CD4-positive, alpha-beta T cell (primary cell): ENCODE measurements at places on chromosomes 12 and 14.
A peak's percentile ranks its signal among the peaks of the same experiment; 100 is the strongest.

DNA sequence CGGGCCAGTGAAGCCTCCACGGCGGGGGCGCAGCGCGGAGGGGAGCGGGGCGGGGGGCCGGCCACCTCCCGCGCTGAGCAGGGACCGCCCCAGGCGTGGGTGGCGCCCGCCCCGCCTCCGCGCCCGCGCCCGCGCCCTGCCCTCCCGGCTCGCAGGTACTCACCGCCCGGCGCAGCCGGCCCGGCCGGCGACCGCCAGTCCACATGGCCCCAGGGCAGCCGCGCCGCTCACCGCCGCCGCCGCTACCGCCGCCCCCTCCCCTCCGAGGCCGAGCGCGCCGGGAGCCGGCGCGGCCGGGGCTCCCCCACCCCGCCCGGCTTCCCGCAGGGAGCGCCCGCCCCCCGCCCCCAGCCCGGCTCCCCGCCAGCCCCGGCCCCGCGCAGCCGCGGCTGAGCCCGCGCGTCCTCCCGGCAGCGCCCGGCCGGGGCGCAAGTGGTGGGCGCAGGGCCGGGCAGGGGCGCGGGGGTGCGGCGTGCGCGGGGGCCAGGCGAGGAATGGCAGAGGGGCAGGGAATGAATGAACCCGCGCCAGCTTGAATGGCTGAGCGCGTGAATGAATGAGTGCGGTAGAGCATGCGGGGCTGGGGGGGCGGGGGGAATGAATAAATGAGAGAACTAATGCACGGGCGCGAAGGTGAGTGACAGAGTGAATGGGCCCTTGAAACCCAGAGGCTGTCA is at the start of gene BEGAIN:
BEGAIN (minus strand) TSS at position 332 of the 677 bp plus-strand sequence; CDS start at position 205, 127 bp downstream.
- no peak for DNase-seq

DNA sequence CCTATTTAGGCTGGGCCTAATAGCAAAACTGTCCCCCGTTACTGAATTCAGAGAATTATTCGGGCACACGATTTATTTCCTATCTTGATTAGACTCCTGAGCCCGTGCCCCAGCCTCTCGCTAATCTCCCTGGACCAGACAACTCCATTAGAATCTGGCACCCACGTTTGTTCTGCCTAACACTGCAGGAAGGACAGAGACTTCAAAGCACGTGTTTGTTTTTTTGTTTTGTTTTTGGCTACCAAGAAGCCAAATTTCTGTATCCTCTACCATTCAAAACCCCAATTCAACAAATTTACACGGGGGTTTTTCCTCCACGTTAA is 4.8 kb downstream of the USP44 start:
- DNase-seq: no peak

DNA sequence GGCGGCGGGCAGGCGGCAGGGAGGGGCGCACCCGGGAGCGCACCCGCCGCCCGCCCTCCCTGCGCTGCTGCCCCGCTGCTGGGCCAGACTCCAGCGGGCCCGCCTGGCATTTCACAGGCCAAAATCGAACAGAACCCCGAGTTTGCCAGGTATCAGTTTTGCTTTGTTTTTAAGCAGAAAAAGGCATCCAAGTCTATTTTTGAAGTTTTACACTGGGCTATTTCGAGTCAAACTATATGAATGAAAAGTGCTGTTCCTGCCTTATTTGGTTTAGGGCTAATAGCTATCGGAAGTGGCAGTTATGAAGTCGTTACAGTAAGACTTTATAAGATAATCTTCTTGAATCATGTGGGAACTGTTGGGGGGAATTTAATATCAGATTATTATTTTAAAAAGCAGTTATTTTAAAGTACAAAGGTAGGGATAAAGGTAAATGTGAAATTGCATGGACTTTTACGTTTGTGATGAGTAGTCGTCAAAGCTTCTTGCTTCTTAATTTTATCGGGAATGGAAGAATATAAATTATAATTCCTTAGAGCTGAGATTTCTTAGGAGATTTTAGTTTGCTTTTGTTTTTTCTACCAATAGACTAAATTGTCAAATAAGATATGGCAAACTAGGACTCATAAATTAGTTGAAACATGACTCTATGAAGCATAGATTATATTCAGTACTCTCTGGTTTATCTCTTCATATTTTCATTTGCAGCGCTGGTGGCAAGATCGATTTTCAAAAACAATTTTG is 1.1 kb downstream of the MSRB3 start:
- DNase-seq: no peak

DNA sequence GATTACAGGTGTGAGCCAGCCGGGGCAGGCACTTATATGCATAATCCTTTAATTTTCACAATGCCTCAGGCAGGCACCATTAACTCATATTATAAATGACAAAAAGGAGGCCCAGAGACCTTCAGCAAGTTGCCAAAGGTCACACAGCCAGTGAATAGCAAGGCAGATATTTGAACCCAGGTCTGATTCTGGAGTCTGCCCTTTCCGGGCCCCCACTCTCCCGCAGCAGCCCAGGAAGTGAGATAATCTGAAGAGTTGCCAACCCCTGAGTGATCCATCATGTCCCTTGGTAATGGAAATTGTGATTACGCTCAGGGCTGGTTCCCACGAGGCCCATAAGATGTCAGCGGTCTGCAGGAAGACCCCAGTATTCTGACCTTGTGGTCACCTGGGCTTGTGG is 95.3 kb upstream of the MED13L start:
- DNase-seq: no peak

DNA sequence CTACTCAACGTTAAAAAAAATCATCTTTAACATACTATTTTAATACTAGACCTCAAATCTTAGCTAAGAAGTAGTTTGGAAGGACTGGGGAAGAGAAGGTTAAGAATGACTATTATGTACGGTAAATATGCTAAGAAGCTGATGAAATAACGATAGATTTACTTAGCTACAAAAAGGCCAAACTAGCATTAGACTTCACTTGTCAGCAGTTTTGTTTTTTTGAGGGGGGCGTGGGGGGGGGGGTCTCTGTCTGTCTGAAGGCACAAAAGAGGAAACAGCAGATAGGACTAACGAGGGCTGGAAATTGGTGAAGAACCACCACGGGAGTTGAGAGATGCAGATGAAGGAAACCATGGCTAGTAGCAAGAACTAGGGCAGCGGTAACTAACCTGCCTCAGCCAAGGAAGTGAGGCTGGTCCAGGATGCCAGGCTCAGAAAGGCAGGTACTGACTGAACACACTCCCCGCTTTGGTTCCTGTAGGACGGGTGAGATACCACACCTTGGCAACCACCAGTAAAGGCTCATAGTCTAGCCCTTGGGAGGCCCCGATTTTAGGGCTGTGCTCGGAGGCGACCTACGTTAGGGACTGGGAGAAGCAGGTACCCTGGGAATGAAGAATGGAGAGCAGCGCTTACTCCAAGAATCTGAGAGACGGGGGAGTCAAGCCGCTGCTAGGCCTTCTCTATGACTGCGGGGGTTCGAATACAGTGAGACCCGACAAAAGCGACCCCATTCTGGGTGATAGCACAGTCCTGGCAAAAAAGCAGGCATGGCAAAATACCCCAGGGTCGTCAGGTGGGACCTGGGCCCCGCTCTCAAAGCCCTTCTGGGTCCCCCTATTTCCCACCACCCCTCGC is 675 bp downstream of the NEDD8 start:
- DNase-seq: no peak

- DNase-seq: peak; percentile 77
Observed at GRCh38 chr12:131132118-131132892, 178.6 kb downstream of the ADGRD1 start.

DNA sequence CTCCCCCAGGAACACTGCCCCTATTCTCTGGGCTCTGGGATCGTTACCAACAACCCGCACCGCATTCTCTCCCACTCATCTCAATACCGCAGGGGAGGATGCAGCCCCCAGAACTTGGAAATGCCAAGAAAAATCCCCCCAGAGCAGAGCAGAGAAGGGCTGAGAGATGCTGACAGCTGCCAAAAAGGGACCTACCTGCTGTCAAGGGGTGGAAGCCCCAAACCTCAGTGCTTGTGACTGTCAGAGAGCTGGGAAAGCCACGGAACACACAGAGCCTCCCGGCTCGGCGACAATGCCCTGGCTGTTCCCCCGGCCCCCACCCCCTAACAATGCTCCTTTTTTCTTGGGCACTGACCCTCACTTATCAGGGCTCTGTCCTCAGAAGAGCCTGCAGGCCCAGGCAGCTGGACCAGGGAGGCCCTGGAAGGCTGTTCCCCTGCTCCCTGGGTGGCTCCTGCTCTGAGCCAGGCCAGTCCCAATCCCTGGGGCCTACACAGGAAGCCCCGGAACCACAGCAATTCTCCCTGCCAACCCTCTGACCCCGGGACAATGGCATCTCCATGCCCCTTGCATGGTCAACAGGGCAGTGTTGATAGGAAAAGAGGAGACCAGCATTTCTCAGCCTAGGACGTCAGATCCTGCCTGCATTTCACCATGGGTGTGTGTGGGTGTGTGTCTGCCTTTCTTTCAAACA is 78.9 kb downstream of the ITPK1 start:
- no peak for DNase-seq

DNA sequence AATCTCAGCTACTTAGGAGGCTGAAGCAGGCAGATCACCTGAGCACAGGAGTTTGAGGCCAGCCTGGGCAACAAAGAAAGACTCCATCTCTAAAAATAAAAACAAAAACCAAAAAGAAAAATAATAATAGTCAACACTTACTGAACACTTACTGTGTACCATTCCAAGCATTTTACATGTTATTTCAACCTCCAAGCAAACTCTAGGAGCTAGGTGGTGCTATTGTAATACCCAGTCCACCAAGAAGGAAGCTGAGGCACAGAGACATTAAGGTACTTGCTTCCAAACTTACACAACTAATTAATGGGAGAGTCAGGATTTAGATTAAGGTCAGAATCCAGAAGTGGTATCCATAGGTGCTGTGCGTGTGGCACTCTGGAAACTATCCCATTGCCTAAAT is 13.7 kb upstream of the OR6J1 start:
- DNase-seq: no peak

DNA sequence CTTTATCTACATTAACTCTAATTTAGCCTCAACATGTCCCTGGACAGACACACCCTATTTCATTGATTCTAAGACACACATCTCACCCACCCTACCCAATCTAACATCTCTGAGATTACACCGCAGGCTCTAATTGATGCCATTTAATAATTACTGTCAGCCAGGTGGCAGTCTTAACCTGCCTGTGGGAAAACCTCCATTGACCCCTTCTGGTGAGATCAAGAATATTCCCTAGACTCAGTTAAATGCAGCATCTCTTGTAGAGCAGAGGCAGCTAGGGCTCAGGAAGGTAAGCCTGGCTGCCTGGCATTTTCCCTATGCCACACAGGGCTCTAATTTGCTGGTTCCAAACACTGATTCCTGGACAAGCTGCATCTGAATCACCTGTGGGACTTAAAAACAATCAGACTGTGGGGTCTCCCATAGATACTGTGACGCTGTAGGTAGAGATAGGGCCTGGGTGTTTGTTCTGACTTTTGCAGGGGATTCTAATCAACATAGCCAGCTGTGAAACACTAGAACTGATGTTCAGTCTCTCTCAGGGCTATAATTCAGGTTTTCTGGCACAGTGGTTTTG is 14.3 kb downstream of the MCRS1 start:
- no peak for DNase-seq

DNA sequence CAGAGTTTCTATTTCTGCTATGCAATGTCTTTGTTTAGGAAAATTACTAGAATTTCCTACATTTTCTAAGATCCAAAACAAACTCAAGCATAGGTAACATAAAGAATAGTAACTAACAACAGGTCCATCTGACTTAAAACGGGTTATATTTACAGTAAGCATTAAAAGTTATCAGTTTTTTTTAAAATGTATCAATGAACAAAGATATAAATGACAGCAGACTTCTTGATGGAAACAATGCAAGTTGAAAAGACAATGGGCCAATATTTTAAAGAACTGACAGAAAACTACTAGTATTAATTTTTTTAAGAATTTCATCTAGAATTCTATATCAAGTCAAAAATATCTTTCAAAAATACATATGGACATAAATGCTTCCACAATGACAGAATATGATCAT is 367.1 kb upstream of the MGAT4C start:
- DNase-seq: no peak

DNA sequence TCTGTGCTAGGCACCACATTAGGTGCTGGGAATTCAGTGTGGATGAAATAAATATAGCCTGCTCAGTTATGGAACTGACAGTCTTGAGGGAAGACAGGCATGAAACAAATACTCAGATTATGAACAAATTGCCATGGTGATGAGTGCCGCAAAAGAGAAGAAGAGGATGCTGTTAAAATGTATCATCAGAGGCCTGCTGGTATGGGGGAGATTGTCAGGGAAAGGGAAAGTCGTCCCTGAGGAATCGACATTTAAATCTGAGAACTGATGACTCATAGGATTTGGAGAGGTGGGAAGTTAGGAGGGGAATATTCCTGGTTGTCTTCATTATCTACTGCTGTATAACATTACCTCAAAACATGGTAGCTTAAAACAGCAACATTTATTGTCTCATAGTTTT is 42.0 kb downstream of the PPP1R36 start:
- DNase-seq: no peak

DNA sequence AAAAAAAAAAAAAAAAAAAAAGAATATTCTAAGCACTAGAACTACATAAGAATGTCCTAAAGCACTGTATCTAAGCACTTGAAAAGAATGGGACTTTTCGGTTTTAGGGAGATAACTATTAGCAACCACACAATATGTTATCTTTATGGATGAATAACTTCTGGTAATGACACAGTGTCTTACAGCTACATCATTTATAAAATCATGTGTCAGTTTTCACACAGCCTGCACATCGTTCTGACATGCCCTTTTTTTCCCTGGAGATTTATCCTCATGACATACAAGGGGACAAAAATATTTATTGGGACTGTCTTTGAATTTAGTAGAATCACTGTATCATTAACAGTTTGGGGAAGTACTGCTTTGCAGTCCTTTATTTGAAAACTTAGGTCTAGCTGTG is 17.3 kb downstream of the TMEM19 start:
- no peak for DNase-seq

DNA sequence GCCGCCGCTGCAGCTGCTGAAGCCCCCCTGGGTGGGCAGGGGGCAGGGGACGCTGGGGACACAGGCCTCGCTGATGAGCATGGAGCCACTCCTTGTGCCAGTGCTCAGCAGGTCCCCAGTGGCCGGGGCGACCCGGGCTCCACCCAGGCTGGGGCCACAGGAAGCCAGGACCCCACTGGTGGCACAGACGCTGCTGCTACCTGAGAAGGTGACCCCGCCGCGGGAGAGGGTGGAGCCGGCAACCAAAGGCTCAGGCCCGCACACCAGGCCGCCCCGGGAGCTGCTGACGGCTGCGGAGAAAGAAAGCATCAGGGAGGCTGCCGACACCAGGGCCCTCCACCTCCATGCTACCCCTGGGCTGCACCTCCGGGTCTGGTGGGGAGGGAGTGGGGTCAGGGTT is 7.4 kb downstream of the KRT84 start:
- no peak for DNase-seq

DNA sequence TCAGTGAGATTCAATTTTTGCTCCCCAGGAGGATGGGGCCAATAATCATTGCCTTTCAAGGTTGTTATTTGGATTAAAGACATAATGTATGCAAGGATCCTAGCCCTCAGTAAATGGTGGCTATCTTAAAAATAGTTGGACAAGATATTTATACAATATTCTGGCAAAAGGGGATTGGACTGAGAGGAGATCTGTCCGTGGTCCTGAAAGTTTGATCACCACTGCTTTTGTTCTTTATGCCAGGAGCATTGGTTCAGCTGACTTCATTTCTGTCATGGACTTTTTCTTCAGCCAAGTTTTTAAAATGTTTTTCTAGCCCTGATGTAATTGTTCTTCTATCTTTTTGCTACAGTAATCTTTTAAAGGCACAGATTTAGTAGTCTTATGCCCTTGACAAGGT is 70.2 kb upstream of the TCL1A start:
- no peak for DNase-seq
